ENCODE measurements at places on chromosomes 13 and 19.
A peak's percentile ranks its signal among the peaks of the same experiment; 100 is the strongest.

- DNase-seq, result no peak
Observed at GRCh38 chr13:75468098-75468497, 13.9 kb downstream of the TBC1D4 start.

DNA sequence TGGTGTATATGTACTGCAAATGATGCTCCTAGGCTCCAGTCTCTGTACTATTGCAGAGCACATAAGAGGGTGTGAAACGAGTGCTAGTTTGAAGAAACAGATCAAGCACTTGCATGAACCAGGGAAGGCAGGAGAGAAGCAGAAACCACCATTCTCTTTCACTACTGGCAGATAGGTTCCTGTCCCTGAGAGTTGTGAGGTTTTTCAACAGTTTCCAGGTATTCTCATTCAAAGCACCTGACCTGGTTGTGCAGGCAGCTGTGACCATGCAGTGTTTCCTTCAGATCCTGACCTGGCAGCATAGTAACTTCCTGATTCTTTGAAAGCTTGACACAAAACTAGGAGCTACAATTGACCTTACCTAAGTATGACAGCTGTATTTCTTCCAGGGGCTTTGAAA lies 164.9 kb downstream of the UFM1 start:
- DNase-seq, result no peak

GRCh38 chr19:18655173-18655844 lies 18.5 kb downstream of the KLHL26 start:
- no peak for DNase-seq

- no peak for DNase-seq
Observed at GRCh38 chr19:28701491-28701890, 511.5 kb downstream of the UQCRFS1 start.

GRCh38 chr13:30052120-30052519 lies 201.7 kb upstream of the UBL3 start:
- DNase-seq, result no peak

DNA sequence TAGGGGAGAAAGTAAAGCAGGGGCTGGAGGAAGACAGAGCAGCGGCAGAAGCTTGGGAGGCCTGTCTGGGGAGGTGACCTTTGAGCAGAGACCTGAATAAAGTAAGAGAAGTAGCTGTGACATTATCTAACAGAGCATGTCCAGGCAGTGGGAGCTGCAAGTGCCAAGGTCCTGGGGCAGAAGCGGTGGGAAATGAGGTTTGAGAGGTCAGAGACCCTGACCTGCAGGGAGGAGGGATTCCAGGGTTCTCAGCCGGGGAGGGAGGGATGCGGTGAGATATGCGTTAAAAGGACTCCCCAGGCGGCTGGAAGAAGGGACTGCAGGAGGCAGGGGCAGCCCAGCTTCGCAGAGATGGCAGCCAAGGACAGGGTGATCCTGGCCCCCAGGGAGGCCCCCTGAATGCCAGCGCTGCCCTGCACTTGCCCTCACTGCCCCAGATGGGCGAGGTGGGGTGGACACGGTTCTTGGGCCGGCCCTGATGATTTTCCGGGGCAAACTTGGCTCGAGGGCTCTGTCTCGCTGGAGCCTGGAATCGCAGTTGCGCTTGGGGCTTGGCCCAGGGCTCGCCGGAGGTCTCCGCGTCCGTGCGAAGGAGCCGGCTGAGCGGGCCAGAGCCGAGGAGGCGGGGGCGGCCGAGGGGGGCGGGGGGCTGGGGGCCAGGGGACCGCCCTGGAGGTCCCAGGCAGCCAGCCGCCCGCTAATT lies 3.2 kb downstream of the CRLF1 start:
- DNase-seq, result no peak

GRCh38 chr19:49812997-49813861 lies at the start of gene FUZ:
Gene FUZ (minus strand): TSS chr19:49813292. CDS start chr19:49813106, 186 bp downstream.
- peak; percentile 99 for DNase-seq

- DNase-seq, result no peak
Observed at GRCh38 chr19:10299545-10300458, 9.8 kb downstream of the ZGLP1 start.

DNA sequence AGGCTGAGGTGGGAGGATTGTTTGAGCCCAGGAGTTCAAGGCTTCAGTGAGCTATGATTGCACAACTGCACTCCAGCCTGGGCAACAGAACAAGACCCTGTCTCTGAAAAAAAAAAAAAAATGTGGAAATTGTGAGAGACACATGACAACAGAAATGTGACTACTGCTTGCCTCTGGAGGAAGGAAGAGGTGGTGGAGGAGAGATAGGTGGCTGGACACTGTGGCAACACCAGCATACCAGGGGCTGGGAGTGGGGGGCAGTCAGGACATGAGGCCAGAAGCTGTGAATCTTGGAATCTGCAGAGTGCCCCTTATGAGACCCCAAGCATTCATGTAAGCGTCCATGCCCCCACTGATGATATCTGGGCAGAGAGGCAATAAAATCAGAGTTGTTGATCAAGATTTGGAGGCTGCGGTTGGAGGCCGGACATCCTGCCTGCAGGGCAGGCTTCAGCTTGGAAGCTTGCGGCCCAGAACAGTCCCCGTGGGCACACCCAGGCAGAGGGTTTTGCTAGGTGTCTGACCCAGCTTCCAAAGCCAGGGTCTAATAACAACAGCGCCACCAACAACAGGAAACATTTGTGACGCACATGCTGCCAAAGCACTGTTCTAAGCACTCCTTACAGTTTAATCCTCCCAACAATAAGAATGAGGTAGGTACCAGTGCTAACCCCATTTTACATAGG lies 16.9 kb downstream of the FAM187B start:
- DNase-seq, result peak; percentile 71

GRCh38 chr13:45511310-45512097 lies 46.8 kb downstream of the COG3 start:
- DNase-seq, result peak; percentile 72

DNA sequence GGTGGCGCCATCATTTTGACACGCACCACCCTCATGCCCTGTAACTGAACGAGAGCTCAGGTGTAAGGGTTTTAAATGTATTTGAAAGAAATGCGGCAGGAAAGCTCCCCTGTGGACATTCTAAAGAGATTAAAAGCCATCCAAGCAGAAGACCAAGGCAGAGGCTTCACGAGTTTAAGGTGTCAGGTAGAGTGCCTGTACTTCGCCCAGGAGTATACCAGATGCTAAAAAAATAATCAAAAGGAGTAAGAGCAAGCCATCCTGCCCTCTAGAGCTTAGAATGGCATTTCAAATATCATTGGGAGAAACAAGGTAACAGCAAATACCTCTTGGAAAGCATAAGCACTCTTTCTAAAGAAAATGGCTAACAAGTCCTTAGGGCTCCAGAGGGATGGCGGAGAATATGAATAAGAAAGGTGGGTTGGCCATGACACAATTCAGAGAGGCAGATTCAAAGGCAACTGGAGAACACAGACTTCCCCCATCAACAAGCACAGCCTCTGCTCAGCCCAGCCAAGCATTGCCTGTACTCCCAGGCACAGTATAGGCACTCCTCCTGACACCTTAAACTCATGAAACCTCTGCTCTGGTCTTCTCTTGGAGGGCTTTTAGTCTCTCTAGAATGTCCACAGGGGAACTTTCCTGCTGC lies 447.6 kb downstream of the SUCLA2 start:
- DNase-seq, result no peak

- DNase-seq, result no peak
Observed at GRCh38 chr13:112759827-112760226, 70.0 kb downstream of the ATP11A start.

DNA sequence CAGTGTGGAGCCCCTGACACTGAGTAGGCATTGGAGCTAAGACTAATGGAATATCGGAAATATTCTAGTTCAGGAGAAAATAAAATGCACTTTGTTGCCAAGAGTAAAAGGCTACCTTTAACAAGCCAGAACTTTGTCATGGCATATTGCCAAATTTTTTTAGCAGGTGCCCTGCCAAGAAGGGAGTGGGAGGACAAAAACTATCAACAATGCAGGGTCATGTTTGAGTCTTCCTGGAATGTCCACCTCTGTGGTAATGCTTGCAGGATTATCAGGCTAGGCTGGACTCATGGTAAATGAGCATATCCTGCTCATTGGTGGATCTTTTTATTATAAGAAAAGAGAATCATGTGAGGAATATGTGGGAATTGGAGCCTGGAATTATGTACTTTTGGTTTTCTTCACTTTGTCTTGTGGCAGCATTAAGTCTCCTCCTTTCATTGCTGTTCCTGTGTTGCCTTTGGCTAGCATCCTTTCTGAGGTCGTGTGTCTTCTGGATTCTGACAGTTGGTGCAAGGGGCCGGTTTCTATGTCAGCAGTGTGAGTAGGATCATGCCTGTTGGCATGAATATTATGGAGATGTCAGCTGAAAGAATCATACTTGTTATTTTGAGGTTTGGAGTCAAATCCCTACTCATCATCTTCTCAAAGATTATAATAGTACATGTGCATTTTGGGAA lies 122.9 kb upstream of the SPRY2 start:
- no peak for DNase-seq

DNA sequence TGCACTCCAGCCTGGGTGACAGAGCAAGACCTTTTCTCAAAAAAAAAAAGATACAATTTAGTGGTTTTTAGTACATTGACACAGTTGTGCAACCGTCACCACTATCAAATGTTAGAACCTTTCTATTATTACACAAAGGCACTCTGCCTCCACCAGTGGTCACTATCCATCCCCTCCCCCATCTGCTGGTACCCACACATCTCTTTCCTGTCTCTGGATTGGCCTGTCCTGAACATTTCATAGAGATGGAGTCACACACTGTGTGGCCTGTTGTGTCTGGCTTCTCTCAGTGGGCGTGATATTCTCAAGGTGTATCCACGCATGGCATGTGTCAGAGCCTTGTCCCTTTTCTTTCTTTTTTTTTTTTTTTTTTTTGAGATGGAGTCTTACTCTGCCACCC lies 11.2 kb downstream of the KDM4B start:
- DNase-seq, result no peak

- no peak for DNase-seq
Observed at GRCh38 chr13:86569974-86570373, 770.8 kb upstream of the SLITRK6 start.

GRCh38 chr19:18848878-18849661 lies 17.3 kb downstream of the UPF1 start:
- DNase-seq, result no peak

DNA sequence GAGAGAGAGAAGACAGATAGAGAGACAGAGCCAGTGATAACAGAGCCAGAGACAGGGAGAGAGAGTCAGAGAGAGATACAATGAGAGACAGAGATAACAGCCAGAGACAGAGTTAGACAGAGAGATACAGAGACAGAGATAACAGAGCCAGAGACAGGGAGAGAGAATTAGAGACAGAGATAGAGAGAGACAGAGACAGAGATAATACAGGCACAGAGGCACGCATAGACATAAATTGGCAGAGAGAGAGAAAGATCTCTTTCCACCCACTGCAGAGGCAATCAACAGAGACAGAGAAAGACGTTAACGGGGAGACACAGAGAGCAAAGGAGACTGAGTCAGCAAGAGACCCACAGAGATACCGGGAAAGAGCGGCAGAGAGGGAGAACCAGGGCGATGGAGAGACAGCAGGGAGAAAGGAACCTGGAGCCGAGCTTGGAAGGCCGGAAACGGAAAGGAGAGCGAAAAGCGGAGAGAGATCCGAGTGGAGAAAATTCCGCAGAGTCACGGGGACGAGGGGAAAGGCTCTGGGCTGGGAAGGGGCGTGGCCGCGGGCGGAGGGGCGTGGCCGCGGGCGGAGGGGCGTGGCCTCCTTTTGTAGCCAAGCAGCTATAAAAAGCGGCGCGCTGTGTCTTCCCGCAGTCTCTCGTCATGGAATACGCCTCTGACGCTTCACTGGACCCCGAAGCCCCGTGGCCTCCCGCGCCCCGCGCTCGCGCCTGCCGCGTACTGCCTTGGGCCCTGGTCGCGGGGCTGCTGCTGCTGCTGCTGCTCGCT lies at the start of gene TNFSF9:
Gene TNFSF9 (plus strand): TSS at position 641 of the 777 bp plus-strand sequence. CDS start 11 bp downstream, at position 652.
- DNase-seq, result peak; percentile 95

GRCh38 chr19:47726467-47726866 lies 13.2 kb downstream of the EHD2 start:
- no peak for DNase-seq

- no peak for DNase-seq
Observed at GRCh38 chr13:113088691-113089020, 16.9 kb upstream of the F7 start.

DNA sequence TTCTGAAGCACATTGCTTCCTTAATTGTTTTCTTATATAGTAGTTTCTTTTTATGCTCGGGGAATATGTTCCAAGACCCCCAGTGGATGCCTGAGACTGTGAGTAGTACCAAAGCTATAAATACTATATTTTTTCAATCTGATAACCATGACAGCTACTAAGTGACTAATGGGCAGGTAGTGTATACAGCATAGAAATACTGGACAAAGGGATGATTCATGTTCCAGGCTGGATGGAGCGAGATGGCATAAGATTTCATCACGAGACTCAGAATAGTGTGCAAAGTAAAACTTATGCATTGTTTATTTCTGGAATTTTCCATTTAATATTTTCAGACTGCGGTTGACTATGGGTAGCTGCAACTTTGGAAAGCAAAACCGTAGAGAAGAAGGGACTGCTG lies 47.9 kb upstream of the OLFM4 start:
- no peak for DNase-seq

DNA sequence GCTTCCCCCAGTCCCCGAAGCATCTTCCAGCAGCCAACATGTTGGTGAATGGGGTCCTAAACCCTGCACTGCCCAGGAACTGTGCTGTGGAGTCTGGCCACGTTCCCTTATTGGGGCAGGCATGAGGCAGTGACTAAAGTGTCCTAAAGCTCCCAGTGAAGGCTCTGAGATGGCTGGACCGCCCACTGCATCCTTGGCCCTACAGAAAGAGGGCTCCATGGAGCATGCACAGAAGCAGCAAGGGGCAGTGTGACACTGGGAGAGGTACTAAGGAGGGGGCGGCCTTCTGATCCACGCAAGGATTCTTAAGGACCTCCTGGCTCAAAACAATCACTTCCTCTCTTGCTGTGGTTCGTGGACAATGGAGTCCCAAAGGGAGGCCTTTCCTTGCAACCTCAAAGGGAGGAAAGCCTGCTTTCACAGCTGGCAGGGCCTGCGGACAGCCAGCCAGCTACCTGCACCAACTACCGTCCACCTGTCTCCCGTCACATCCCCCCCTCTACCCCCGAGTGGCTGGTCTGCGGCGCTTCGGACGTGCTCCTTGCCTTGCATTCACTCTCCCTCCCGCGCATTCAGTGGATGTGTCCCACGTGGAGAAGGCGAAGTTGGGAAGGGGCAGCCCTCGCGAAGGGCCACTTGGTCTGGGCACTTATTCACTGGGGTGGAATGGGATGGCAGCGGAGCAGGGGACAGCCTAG lies 63.9 kb upstream of the STARD13 start:
- no peak for DNase-seq

GRCh38 chr19:35715981-35716800 lies 1.6 kb upstream of the KMT2B start:
- DNase-seq, result no peak

DNA sequence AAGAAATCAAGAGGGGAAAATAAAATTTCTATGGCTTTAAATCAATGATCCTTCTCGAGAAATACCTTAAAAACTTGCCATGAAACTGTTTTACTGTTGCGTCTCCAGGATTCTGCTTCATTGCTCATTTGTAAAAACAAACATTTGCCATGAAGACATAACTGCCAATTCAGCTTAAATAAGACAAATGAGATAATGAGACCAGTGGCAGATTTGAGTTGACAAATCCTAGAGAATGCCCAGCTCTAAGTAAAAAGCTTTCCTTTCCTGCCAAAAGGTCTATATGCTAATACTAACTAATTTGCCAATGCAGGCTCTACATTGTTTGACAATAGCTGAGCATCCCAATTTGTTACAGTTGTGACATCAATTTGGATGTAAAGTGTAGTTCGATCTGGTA lies 400.5 kb upstream of the PCDH9 start:
- no peak for DNase-seq
